ENCODE measurements at places on chromosomes 5 and 9.

DNA sequence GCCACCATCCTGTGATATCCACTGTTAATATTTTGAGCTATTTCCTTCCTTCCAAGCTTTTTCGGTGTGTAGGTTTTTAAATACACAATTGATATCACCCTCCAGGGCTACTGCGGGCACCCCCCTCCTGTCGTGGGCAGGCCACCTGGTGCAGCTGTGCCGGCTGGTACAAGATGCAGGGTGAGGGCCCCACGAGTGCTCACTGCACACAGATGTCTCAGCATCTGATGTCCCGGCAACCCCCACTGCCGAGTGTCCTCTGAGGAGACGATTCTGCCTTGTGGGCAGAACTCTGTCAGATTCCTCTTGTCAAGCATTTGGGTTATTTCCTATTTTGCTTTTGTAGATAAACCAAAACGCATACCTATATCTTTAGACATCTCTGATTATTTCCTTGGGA, 25.1 kb downstream of the CACNA1B start:
- DNase-seq, result no peak

GRCh38 chr9:71637375-71637774, 130.9 kb downstream of the CEMIP2 start:
- DNase-seq, result no peak

DNA sequence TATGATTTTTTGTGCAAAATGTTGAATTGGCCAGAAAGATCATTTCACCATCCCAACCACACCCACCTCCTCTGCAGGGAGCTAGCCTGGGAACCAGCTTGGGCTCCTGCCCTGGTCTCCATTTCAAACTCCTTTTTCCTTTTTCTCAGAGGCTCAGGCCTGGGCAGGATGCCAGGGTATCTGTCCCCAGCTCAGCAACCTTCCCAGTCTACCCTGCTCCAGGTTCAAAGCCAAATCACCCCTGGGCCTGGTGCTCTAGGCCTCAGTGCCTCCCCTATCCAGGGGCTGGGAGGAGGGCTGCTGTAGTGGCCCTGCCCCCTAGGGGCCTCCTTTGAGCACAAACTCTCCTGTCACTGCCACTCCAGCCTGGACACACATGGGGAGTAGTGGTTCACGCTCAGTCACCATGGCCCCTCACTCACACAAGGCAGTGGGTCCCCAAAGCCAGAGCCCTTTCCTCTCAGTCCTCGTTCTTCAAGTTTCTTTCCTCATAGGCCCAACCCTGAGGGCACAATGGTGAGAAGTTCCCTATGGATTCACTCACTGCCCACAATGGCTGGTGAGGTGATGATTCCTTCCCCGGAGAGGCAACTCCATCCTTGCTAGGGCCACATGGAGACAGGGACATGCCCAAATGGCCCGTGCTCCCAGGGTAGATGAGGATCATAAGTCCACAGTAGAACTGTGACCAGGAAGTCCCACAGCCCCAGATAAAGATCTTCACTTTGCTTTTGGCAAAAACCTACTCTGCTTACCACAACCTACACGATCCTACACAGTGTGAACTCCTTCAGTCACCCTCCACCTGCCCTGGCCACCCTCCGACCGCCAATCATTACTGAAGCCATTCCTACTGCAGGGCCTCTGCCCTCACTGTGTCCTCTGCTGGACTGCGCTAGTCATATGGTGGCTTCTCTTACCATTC, 1.6 kb upstream of the ST6GALNAC4 start:
- DNase-seq, result no peak

- DNase-seq, result no peak
These were observed 5.5 kb downstream of the CCL19 start for GRCh38 chr9:34685591-34685990.
